Stimulated activated CD4-positive, alpha-beta T cell treated with anti-CD3 and anti-CD28 coated beads, Interleukin-2, amount 100 ng/mL, for 4 hours (primary cell): ENCODE measurements at places on chromosomes 2 and 18.

GRCh38 chr2:224901121-224901676 lies 141.1 kb downstream of the DOCK10 start:
- DNase-seq, result no peak

GRCh38 chr2:219500135-219500534 lies 1.4 kb downstream of the GMPPA start:
- DNase-seq, result no peak

DNA sequence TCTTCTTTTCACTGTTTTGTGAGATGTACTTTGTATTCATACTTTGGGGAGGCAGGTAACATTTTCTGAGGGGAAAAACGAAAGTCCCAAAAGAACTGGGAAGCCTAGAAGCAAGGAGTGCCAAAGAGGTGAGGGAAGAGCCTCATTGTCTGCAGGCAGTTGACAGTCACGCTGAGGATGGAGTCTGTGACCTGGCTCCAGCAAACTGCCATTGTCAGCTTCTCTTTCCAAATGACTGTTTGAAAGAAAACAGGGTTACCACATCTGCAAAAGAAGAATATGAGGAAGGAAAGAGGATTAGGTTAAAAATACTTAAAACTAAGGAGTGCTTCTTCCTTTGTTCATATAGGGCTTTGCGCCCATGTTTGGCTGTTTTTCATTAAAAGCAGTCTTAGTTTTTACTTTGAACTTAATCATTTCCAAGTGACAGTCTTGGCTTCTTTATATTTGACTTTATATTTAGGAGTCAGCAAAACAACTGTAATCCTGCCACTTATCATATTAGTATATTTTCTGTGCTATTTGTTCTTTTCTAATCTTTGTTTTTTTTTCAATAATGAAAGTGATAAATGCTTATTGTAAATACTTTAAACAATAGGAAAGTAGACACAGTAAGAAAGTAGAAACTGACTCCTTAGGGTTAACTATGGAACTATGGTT lies 35.0 kb downstream of the CERS6 start:
- no peak for DNase-seq

GRCh38 chr2:217932803-217933616 lies 69.8 kb downstream of the TNS1 start:
- no peak for DNase-seq

DNA sequence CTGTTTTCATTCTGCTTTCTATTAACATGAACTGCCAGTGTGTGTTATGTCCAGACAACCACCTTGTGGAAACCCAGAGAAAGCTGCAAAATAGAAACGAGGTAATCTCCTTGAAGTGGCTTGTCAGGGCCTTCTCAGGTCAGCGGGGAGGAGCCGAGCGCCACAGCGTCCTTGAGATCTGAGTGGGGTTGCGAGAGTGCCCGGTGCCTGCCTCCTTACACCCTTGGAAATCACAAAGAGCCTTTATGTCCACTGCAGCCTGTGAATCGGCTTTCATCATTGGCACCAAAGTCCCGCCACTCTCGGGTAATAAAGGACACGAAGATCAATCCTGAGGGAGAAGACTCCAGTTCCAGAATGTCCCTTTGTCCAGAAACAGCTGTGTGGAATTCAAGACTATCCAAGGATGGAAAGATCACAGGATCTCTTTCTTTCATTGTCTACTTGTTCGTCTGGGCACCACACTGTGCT lies 135.2 kb downstream of the HRH4 start:
- DNase-seq, result no peak

DNA sequence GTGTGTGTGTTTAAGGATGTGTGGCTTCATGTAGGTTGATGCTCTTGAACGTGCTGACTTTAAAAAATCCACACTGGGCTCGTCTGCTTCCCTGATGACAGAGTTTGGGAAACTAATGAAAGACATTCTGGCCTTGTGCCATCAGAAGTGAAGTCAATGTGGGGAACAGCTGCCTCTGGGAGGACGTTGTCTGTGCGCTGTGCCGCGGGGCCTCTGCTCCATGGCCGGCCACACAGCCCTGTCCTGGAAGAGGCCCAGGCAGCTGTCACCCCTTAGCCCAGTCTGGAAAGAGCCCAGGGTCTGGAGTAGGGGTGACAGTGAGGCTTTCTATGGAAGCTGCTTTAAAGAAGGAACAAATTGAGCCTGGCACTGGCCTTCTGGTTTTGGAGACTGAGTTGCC lies 155.8 kb downstream of the SH3RF3 start:
- DNase-seq, result no peak

DNA sequence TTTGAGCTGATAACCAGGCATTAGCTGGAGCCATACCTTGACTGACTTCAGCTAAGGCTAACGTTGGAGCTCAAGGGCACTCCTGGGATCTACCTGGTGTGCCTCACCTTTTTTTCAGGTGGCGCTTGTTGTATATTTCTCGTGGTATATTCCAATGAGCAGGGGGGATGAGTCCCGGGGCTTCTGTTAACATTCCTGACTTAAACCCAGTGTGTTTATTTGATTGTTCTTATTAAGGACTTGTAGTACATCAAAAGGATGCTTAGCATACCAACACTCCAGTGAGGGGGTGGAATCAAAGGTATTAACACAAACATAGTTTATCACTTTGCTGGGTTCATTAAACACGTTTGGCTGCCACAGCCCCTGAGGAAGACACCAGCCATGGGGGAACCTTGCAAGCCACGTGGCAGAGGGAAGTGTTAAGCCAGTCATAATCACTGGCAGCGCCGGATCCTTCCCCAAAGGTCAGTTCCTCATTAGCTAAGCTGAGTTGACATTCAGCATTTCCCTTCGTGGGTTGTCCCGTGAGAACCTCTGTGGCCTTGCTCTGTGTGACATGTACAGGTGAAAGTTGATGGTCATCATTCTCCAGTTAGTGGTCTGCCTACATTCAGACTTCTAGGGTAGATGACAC lies 119.5 kb upstream of the MCFD2 start:
- no peak for DNase-seq

DNA sequence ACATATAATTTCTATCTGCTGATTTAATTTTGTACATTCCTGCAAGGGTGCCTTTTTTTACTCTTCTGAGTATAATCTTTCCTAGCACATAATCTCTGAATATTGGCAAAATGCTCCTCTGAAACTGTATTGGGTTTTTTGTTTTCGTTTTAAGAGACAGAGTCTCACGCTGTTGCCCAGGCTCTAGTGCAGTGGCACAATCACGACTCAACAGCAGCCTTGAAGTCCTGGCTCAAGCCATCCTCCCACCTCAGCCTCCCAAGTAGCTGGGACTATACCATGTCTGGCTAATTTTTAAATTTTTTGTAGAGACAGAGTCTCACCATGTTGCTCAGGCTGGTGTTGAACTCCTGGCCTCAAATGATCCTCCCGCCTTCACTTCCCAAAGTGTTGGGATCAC lies 104.9 kb downstream of the SPTBN1 start:
- no peak for DNase-seq

- DNase-seq, result no peak
These were observed 89.6 kb downstream of the GBX2 start for GRCh38 chr2:236078297-236079255.

GRCh38 chr2:167964650-167965413 lies 282.6 kb downstream of the STK39 start:
- no peak for DNase-seq

- no peak for DNase-seq
These were observed 85.5 kb downstream of the PIGN start for GRCh38 chr18:62101321-62101721.

GRCh38 chr2:61566566-61566965 lies 28.4 kb upstream of the XPO1 start:
- DNase-seq, result no peak

DNA sequence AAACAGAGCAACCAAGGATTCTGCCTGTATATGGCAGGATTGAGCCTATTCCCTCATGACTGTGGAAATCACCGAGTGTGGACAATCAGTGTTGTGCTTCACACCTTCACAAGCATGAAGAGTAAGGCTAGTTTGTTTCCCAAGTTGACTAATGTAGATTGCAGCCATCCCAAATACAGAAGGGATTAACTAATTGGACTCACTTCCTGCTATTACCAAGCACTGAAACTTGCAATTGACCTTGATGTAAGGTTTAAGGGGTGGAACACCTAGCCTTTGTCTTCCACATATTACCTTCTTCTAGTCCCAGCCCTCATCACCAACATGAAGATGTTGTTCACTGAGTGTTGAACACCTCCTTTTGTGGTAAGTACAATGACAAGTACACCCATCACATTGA lies 120.9 kb upstream of the RND3 start:
- DNase-seq, result no peak
